ENCODE measurements at places on chromosomes 2 and 18. TPM values are rescaled to one million over a fixed set of nuclear protein-coding genes. Genes with fewer than 3 reads are reported as not detected.

GRCh38 chr2:211364911-211365310, 808.5 kb downstream of the CPS1 start:
- DNase-seq: no peak

C18orf63 gene
- total RNA-seq: not detected

DNA sequence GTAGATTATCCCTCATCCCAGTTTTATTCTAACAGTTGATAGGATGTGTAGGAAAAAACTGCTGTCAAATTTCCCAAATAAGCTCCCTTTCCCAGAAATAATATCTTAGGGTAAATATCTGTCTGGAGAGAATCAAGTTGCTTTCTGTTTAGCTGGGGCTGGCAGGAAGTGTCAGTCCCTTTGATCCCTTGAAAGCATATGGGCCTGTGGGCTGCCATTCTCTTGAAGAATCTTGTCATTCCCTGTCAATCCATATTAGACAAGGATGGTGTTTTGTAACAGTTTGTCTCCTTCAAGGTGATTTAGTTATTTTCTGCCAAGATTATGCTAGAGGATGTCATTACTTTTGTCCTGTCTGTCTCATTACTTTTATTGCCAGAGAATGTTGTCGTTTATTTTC, 37.1 kb upstream of the UBE2E3 start:
- DNase-seq: no peak

DNA sequence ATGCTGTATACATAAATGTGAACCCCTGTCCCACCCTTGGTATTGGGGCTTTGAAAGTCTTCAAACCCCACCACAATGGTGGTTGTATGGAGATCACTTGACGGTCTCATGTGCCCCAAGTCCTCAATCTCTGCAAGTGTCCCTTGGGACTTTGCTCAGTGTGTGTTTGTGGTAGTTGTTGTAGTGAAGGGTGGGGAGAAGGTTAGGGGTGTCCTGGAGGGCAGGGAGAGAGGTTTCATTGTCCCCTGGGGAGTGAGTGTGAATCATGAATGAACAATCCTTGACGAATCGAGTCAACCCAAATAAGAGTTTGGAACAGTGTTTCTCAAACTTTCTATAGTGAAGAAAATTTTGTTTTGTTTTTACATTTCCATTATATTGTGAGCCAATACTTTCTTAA, 28.1 kb downstream of the COL4A3 start:
- DNase-seq: no peak

- DNase-seq: no peak
Measured at GRCh38 chr2:109367683-109368082, 238.7 kb downstream of the SH3RF3 start.

DNA sequence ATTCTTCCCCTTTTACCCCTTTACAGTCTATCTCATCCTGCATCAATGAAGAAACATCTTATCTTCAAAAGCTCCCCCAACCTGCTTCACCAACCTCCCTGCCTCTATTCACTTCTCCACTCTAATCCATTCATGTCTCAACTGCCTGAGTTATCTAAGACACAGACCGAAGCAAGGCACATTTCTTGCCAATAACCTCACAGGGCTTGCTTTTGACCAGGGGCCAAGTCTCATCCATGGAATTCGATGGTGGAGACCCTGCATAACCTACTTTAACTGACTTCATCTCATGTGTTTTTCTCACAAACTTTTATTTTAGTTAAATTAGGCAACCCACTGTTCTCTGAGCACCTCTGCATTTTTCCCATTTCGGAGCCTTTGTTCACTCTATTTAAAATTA, 69.7 kb downstream of the MYCN start:
- no peak for DNase-seq

Data from cerebellum (tissue), 4 donors.